Activated T-helper 1 cell treated with Interleukin-2 at 50 U/mL for 16 hours (primary cell): ENCODE measurements at places on chromosomes 12 and 14.

DNA sequence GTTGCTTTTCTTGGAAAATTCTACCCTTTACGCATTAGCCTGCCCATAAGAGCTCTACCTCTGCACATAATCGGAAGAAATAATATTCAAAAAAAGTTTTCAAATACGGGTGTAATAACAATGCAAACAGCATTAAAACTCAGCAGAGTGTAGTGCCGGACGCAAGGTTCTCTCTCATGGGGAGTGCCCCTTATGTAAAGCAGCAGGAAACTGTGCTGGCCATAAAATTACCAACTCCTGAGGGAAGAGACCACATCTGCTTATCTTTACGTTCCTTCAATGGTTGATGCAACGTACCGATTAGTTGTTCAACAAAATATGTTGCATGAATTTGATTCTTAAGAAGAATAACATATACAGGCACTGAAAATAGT lies 118.7 kb upstream of the TMCC3 start:
- DNase-seq: no peak

DNA sequence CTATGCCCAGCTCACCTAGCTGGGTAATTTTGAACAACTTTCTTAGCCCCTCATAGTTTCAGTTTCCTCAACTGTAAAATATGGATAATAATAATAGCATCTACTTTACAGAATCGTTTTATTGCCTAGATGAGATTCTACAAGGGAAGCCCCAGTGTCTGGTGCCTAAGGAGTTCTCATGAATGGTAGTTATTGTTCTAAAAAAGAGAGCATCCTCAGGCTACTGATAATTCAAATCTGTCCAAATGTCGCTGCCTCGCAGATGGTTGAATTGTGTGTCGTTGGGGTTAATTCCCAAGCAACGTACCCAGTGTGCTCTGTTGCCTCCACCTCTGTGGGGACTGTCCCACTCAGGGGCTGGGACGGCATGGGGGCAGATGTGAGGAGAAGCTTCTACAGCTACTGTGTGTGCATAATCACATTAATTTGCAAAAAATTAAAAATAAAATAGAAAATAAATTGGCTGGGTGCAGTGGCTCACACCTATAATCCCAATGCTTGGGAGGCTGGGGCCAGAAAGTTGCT lies 71.6 kb upstream of the CEP83 start:
- no peak for DNase-seq

DNA sequence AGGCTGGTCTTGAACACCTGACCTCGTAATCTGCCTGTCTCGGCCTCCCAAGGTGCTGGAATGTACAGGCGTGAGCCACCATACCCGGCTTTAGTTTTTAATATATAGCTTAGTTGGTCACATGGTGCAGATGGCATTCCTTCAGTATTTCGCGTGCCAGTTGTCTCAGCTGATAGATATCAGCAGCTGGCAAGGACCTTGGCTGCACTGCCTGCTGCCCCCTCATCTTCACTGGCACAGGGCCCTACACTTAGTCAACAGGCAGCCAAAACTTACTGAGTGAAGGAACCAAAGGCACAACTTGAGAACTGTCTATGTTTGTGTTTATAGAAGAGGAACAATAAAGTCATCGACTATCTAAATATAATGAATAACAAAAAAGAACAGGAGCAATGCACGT lies 31.0 kb downstream of the EID3 start:
- no peak for DNase-seq

- no peak for DNase-seq
These were observed 14.8 kb downstream of the SNW1 start for GRCh38 chr14:77746064-77746702.

DNA sequence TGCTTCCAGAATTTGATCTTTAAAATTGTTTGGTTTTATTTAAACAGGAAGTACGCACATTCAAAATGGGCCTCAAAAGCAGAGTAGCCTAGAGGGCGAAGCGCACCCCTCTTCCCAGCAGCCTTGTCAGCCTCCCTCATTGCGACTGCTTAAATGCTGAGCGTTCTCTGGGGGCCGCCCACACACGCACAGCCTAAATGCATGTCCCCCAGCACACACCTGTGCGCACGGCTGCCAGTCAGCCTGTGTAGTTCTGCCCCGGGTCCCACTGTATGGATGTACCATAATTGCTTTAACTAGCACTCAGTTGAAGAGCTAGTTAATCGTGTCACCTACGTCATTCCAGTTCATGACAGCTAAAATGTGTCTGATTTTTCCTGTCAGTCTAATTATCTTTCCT lies 79.3 kb downstream of the TESC start:
- no peak for DNase-seq

GRCh38 chr14:102988054-102988453 lies 65.6 kb downstream of the AMN start:
- no peak for DNase-seq

DNA sequence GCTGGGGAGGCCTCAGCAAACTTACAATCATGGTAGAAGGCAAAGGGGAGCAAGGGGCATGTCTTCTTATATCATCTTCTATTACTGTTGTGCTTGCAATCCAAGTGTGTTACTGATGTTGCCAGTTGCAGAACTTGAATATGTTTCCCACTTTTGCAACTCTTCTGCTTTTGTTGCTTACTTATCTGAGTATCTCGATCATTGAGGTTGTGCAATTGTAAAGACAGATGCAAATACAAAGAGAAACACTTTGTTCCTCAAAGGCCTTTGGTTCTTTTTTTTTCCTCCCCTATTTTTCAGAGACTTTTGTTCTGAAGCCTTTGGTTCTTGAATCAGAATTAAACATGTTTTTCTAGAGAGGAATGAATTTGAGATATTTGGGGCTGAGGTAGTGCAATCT lies 3.7 kb upstream of the COX8C start:
- no peak for DNase-seq

DNA sequence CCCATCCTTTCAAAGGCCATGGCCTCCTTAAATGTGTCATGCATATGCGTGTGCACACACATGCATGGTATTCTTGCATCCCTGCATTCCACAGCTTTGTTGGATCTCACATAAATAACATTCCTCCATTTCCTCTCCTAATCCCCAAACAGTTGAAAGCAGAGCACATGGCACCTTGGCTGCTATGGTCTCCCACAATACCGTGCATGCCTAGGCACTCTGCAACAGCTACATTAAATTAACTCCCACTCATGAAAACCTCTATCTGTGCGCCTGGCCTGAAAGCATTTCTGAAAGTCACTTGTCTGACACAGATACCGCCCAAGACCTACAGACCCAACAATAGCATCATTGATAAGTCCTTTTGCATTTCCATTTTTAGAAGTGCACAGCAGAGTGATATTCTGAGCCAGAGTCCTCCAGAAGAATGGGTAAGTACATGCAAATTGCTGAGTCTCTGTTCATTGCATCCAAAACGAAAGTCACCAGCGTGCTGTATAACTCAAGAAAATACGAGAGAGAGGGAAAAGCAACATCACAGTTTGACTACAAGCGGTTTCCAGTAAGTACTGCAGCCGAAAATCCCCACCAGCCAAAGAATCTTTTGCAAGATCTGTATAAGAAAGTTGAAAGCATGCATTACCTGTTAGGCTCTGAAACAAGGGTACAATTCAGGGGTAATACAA lies 436 bp downstream of the ASB2 start:
- no peak for DNase-seq

GRCh38 chr12:80411787-80412186 lies 32.2 kb upstream of the PTPRQ start:
- DNase-seq: no peak

- DNase-seq: no peak
These were observed 583 bp downstream of the FAM186B start for GRCh38 chr12:49604856-49605255.

GRCh38 chr12:47991106-47992061 lies 12.9 kb downstream of the COL2A1 start:
- no peak for DNase-seq

DNA sequence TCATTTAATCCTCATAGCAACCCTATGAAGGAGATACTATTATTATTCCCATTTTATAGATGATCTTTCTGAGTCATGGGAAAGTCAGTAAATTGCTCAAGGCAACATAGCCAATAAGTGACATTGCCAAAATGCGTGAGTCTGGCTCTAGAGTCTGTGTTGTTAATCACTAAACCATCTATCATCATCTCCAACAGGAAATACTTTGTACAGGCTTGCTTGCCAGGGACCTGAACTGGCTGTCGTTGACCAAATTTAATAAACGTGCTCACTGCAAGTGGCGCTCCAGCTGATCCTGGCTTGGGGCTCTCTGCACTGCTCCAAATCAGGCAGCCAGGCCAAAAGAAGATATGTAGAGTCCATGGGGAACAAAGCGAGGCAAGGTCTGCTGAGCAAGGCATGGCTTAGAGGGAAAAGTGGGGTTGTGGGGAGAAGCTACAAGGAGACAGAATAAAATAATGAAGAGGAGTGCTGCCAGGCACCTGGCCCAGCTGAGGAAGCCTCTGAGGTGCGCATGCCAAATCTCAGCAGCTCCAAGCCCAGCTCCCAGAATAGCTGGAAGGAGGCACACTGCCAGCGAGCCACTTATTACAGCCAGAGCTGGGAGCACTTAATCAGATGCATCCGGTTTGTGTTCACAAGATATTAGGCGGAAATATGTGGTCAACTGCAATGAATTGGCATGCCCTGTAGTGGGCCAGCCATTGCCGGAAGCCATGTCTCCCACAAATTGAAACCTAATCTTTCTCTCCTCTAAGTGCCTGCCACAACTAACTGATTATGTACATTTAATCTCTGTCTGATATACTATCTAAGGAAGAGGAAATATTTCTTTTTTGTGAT lies 43.3 kb upstream of the PTPRO start:
- DNase-seq: no peak

- DNase-seq: no peak
These were observed 39.9 kb downstream of the JDP2 start for GRCh38 chr14:75467763-75468162.

DNA sequence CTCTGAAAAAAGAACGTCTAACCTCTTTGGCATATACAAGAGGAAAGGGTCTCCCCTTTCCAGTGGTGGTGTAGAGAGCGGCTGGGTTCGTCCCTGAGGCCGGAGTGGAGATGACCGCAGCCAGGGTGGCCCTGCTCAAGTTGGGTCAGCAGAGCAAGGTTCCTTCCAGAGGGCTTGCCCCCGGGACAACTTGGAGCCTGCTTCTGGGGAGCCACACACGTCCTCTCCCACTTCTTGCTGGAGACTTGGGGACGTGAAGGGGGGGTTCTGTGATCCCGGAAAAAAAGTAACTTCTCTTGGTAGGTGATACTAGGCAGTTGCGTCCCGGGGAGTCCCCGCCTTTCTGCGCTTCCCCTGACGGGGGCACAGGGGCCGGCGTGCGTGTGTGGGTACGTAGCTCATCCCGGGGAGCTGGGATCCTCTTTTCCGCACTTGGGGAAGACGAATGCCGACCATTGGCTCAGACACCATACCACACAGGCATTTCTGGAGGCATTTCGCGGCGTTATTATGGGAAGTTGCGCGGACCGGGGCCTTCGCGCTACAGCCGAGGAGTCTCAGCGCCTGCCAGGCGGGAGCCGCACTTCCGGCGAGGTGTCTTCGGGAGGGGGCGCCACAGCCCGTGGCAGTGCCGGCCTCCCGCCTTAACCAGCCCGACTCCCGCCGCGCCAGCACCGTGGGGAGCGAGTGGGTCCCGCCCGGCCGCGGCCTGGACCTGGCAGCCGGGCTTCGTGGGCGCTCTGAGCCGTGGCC lies 14.8 kb upstream of the PAX9 start:
- no peak for DNase-seq

GRCh38 chr12:119683816-119684215 lies 15.9 kb downstream of the PRKAB1 start:
- DNase-seq: no peak

DNA sequence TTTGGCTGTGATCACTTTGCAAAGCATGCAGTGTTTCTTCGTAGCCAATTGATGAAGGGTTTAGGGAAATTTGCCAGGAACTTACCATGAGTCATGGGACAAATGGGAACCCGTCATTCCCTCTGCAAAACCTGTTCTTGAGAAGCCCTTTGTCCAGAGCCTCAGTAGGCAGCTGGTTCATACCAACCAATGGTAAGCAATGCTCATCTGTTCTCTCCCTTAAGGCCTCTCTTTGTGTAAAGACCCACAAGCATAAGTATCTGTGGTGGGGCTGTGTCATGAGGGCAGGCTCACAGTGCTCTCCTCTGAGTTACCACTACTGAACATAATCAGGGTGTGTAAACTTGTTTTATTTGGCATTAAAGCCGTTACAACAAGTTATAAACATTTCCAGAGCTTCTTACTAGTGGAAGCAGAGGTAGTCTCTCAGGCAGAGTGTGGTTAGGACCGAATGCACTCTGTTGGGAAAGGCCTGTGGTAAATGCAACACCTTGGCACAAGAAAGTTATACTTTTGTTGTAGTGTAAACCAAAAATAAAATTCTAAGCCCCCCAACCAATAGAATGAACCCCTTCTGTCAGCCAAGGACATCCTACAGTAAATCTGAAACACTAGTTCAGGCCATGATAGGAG lies 119.8 kb downstream of the SINHCAF start:
- DNase-seq: no peak

DNA sequence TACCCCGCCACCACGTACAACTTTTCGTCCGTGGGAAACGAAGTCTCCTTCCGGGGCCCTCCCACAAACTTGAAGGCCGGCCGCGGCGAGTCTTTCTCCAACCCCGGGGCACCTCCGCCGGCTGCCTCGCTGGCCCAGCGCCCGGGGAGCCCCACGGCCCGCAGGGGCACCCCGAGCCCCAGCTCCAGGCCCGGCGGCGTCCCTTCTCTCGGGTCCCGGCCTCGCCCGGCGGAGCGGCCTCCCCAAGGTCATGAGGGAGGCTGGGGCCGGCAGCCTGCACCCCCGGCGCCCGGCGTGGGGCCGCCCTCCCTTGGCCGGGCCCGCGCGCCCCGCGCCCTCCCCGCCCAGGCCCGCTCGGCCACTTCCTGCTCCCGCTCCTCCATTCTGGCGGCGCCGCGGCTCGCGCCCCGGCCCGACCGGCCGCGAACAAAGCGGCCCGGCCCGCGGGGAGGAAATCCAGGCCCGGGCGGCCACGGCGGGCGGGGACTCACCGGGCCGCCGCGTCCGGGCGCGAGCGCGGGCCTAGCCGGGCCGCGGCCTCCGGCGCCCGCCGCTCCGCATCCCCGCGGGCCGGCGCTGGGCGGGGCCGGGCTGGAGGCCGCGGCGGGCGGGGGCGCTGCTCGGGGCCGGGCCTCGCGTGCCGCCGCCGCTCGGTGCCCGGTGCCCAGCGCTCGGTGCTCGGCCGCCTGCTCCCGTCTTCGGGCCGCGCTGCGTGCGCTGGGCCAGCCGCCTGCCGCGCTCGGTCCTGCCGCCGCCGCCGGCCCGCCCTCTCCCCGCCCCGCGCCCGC lies at the start of gene AKT1:
TSS of gene AKT1 (minus strand) at position 756 of the 788 bp plus-strand sequence. CDS start 3,105 bp downstream, outside the sequence.
- DNase-seq: no peak

GRCh38 chr14:31556191-31556590 lies 5.0 kb upstream of the NUBPL start:
- no peak for DNase-seq

- no peak for DNase-seq
These were observed 702.9 kb downstream of the TRHDE start for GRCh38 chr12:72974954-72975555.

DNA sequence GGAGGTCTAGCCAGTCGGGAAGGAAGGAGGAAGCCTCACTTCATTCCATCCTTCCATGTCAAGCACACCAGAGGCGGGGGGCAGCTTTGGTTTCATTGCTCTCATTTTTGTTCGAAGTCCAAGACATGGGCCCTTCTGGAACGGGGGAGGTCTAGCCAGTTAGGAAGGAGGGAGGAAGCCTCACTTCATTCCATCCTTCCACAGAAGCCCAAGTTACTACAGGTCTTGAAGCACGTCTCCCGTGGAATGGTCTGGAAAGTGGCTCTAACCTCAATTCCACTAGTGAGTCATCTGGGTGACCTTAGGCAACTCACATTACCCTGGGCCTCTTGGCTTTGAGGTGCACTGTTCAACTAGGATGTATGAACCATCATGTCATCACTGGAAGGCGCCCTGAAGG lies 156.3 kb downstream of the NTF3 start:
- no peak for DNase-seq

GRCh38 chr14:100640471-100641273 lies 53.5 kb upstream of the BEGAIN start:
- DNase-seq: peak; percentile 64

GRCh38 chr12:65840793-65841670 lies 16.7 kb downstream of the HMGA2 start:
- DNase-seq: no peak
